ENCODE measurements at places on chromosomes 3 and 15. TPM values are rescaled to one million over a fixed set of nuclear protein-coding genes. Genes with fewer than 3 reads are reported as not detected.

ZNF620 gene
- 23.6 TPM for total RNA-seq

CCDC54 gene
- not detected for total RNA-seq

- H3K27ac ChIP-seq, result no peak overlapping the region
- no peak for DNase-seq
- H3K36me3 ChIP-seq, result no peaks in the 10 kb centered on the region
- peaks cover 10% of the 10 kb centered on the region for H3K4me1 ChIP-seq
- H3K4me3 ChIP-seq, result no peak overlapping the region
- no peaks in the 10 kb centered on the region for H3K27me3 ChIP-seq
Measured at GRCh38 chr15:60096157-60096556, 92.0 kb downstream of the FOXB1 start.

- H3K27ac ChIP-seq, result no peak overlapping the region
- H3K27me3 ChIP-seq, result no peaks in the 10 kb centered on the region
- no peak for DNase-seq
- H3K4me1 ChIP-seq, result no peaks in the 10 kb centered on the region
Measured at GRCh38 chr3:89144080-89144479, 36.7 kb downstream of the EPHA3 start.

GOLGA8G gene
- total RNA-seq, result not detected

DNA sequence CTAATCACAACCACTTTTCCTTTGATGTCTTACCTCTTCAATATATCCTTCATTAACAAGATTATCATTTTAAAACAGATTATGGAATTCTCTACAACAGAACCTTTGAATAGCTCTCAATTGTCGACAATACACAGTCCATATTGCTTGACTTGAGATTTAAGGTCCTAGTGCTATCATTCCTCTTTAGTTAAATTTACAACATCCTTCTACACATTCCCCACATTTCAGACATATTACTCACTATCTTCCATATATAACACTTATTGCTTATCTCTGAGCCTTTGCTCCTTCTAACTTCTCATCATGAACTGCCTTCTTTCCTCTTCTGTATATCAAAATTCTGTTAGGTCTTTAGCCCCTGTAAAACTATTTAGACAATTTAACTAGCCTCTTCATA, 247.0 kb downstream of the STXBP5L start:
- H3K27me3 ChIP-seq, result no peaks in the 10 kb centered on the region
- no peak overlapping the region for H3K27ac ChIP-seq
- no peaks in the 10 kb centered on the region for H3K4me1 ChIP-seq
- no peak for DNase-seq
